Fibroblast of skin of left quadriceps (primary cell): ENCODE measurements at places on chromosomes 7 and 10.

DNA sequence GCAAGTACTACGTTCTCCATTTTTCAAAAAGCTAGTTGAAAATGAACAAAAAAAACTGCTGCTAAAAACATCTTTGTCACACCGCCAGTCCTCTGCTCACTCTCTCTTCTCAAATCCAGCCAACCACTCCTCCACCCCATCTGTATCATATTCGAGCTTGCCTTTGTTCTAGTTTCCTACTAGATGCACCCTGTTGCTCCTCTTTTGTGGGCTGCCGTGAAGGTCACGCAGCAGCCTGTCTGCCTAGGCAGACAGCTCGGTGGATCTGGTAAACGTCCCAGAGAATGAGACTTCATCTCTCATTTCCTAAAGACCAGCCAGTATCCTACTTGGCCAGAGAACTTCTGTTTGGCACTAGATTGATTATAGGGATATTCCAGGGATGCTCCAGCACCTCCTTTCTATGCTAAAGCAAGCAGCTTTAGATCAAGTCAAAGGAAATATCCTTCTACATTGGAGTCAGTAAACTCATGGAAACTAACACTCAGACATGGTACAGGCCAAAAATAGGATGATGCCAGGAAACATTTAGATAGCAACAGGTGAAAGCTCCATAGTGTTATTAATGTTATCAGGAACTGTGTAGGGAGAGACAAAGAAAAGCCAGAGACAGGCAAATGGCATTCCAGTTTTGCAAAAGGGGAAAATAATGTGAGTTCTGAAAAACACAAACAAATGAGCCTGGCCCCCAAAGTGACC lies 8.7 kb upstream of the PLXNA4 start:
- DNase-seq, result no peak

- no peak for DNase-seq
Measured at GRCh38 chr7:23012908-23013714, 819 bp downstream of the HYCC1 start.

DNA sequence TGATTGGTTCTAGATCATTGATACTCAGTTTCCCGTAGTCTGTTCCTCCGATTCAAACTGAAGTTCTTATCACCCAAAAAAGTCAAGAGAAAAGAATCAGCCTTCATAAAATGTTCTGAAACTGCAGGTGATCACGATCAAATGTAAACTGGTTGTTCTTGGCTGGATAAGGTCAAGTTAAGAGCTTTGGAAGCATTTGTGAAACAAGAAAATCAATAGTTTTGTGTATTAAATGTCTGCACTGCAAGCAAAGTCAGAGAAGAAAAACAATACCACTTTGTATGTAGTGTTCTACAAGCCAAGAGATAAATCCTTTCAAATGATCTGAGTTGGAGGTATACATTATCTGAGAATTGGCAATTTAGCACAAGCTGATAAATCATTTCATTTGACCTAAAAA lies 710.3 kb downstream of the SORCS1 start:
- DNase-seq, result no peak

- no peak for DNase-seq
Measured at GRCh38 chr10:88455831-88456230, 127.3 kb downstream of the RNLS start.

GRCh38 chr10:12635127-12635541 lies 285.8 kb downstream of the CAMK1D start:
- DNase-seq, result no peak

GRCh38 chr10:42941295-42941644 lies 135.6 kb upstream of the RET start:
- no peak for DNase-seq

DNA sequence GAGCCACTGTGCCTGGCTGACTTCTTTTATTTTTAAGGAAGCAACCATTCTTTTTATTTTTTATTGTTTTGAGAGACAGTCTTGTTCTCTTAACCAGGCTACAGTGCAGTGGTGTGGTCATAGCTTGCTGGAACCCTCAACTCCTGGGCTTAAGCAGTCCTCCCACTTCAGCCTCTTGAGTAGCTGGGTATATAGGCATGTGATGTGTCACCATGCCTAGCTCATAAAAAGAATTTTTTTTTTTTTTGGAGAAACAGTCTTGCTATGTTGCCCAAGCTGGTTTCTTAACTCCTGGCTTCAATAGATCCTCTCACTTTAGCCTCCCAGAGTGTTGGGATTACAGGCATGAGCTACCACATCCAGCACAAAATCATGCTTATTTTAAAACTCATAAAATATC lies 5.8 kb downstream of the MCU start:
- no peak for DNase-seq

GRCh38 chr7:123645516-123645915 lies 10.2 kb upstream of the LMOD2 start:
- no peak for DNase-seq

DNA sequence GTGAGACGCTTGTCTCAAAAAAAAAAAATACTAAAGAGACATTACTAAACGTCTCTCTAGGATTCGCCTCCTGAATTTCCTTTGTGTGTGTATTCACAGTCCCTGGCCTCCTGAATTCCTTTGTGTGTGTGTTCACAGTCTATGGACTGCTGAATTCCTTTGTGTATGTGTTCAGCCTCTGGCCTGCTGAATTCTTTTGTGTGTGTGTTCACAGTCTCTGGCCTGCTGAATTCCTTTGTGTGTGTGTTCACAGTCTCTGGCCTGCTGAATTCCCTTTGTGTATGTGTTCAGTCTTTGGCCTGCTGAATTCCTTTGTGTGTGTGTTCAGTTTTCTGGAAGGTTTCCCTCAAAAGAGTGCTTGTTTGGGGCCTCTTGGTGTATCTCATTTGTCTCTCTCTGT lies 8.2 kb downstream of the BMS1 start:
- no peak for DNase-seq

GRCh38 chr7:55142919-55143600 lies 124.2 kb downstream of the EGFR start:
- DNase-seq, result no peak

DNA sequence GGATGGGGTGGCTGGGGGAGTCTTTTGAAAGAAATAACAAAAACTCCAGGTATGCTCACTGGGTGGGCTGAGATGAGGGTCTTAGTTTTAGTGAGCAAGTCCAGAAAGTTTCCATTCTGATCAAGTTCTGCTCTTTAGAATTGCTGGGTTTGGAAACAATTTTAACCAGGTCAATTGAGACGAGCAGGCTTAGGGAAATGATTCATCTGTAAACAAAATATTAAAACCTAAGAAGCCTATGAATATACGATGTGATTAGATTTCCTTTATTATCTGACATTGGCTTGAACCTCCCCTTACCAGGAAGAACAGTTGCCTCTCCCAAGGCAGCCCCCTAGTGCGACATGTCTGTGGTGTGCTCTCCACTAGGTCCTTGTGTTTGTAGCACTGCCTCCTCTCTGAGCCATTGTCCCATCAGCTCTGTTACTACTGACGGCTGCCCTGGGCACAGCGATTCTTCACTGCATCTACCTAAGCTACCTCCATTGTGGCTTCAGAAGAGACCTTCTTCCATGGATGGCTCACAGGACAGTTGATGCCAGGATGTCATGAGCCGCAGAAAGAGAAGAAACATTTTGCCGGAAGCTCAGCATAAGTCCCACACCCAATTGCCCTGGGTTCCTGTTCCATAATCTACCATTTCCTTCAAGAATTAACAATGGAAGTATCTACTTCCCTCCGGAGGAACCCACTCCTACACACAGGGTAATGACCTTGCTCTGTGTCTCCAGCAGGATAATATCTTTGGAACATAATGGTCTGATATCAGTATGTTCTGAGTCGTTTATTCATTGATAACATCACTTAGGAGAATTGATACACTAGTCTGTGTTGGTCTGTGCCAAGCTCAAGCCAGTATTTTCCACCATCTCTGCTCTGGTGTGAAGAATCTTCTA lies 95.1 kb upstream of the ITGB1 start:
- DNase-seq, result no peak

GRCh38 chr10:42958142-42958868 lies 118.6 kb upstream of the RET start:
- DNase-seq, result no peak

GRCh38 chr10:53253221-53253620 lies 480.6 kb upstream of the MBL2 start:
- DNase-seq, result no peak

GRCh38 chr10:14837003-14837756 lies 657 bp downstream of the CDNF start:
- DNase-seq, result no peak

- DNase-seq, result no peak
Measured at GRCh38 chr10:13693783-13694700, 107.3 kb downstream of the PRPF18 start.

- DNase-seq, result no peak
Measured at GRCh38 chr7:103934508-103934907, 55.0 kb downstream of the RELN start.

DNA sequence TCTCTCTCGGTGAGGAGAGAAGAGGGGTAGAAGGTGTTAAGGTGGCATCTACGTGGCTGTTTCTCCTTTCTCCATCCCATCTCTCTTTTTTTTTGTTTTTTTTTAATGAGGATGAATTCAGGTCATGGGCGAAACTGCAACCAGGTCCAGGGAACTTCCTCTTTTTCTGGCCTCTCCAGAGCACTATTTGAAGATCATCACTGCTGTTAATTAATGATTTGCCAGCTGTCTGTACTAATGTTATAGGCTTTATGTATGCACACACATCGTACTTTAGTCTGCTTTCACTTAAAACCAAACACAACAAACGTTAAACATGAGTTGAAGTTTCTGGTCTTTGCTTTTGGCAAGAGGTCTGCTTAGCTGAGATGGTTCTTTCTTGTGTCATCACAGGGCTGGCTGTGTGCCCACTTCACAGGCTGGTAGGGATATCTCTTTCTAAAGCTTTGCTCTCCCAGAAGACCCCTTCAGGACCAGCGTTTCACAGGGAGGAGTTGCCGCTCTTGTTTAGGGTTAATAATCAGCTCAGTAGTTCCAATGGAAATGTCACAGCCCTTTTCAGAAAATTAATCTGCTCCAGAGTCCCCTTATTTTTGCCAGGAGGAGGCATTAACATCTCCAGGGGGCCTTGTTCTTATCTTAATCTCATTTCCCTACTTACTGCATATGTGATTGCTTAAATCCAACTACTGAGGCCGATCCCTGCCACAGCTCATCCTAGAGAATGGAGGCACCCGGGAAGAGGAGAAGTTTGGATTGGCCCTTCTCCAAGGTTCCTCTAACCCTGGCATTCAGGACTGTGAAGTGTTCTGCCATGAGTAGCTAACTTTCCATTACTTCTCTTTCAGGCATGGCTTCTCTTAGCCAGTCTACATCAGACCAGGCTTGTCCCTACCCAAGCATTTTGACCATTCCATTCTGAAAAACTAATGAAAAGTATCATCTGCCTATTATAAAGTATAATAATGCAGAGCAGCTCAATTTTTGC lies 273.9 kb upstream of the NFE2L3 start:
- no peak for DNase-seq

DNA sequence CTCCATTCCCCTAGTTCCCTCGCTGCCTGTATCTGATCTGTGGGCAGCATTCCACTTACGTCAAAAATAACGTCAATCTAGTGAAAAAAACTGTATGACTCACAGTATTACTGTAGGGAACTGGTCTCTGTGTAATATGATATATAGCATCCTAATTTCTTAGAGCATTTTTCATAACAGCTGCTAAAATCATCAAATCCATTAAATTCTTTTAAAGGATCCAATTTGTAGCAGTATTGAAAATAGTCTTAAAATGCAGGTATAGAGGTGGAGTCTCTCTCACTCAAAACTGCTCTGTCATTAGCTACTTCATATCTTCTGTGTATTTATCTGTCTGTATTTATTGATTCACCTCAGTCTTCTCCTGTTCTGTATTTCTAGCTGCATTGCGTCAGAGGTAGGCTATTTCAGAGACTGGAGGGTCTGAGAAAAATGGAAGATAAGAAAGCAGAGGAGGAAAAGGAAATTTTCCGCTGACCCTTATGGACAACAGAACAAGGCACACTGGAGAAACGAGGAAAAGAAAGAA lies 59.9 kb downstream of the PON1 start:
- peak; percentile 33 for DNase-seq

DNA sequence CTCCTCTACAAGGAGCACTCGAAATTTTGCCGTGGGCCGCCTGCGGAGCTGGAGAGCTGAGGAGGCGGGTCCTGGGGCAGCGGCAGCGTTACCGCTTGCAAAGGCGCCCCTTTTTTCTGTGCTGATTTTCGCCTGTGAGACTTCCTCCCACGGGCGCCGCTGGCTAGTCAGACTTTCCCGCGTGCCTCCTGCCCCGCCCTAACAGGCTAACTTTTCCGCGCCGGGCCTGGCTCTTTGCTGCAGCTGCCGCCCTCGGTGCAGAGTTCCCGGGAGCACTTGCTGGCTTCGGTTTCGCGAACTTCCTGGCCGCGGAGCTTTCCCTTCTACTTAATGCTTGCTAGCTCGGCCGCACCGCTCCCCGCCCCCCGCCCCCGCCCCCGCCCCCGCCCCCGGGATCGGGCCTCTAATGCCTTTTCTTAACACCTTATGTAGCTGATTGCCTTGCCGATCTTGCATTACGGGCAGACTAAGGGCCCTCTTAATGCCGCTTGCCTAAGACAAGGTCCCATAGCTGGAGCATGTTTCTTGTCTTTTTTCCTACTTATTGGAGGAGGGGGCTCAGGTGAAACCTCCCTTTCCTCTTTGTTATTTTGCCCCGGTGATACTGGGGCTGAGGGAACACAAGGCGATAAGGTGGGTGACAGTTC lies 37.9 kb upstream of the RASGEF1A start:
- no peak for DNase-seq

DNA sequence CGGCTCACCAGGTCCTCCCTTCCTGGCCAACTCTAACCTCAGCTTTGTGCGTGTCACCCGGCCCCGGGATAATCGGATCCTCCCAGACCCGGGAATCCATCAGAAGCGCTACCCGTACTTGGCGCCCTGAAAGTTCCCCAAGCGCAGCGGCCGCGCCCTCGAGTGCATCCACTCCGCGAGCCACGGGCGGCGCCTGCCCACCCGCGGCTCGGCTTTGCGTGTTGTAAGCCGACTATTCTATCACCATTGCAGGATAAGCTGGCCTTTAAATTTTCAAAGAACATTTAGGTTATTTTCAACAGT lies 35.7 kb upstream of the EBLN1 start:
- DNase-seq, result no peak
